Right lobe of liver (tissue), 6 donors: ENCODE measurements at places on chromosomes 6 and 20. TPM values are rescaled to one million over a fixed set of nuclear protein-coding genes. Genes with fewer than 3 reads are reported as not detected.

Gene HECA
- 9.6 TPM for total RNA-seq

Gene DUSP15
- total RNA-seq, result 0.22 TPM

GRCh38 chr6:99822741-99823512, 171.1 kb downstream of the MCHR2 start:
- no peaks in the 10 kb centered on the region for H3K36me3 ChIP-seq
- H3K27me3 ChIP-seq, result no peaks in the 10 kb centered on the region
- no peak overlapping the region for H3K27ac ChIP-seq
- H3K4me3 ChIP-seq, result no peak overlapping the region
- DNase-seq, result no peak
- no peaks in the 10 kb centered on the region for H3K4me1 ChIP-seq

Gene RFX6
- not detected for total RNA-seq

- DNase-seq, result no peak
- H3K4me1 ChIP-seq, result no peaks in the 10 kb centered on the region
- H3K4me3 ChIP-seq, result no peak overlapping the region
- H3K27ac ChIP-seq, result no peak overlapping the region
- H3K36me3 ChIP-seq, result no peaks in the 10 kb centered on the region
- no peaks in the 10 kb centered on the region for H3K27me3 ChIP-seq
These were observed 17.1 kb upstream of the TGM6 start for GRCh38 chr20:2363587-2363986.

DNA sequence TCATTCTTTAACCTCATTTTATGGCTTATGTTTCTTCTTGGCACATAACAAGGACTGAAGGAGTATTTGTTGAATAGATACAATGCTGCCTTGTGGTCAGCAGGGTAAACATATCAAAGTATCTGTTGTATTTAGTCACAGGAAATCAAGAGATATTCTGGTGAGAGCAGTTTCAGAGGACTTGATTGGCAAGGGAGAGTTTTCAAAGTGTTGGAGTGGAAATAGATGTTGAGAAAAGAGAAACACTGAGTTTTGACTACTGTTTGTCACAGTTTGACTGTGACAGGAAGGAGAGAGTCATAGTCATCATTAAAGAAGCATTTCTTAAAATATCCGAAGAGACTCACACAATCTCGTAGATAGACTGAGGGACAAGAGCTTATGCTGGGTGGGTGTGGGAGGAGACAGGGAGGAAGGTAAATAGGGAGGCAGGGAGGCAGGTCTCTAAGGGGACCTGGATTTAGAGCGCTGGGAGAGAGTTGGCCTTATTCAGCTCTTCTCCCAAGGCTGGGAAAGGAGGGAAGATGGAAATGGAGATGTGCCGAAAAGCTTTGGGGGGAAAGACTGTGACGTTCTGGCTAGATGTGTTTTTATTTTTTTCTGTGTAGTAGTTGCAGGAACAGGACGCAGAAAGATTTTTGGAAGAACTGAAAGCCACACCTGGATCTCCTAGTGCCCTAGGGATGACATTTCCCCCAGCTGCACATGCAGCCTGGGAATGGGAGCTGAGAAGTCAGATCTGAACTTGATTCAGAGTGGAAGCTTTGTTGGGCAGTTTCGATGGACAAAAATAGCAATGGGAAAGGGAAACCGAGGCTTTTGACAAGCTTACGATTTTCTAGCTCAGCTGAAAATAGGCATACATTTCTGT, 65.0 kb upstream of the IFNGR1 start:
- DNase-seq, result no peak
- no peak overlapping the region for H3K27ac ChIP-seq
- no peak overlapping the region for H3K4me3 ChIP-seq

DNA sequence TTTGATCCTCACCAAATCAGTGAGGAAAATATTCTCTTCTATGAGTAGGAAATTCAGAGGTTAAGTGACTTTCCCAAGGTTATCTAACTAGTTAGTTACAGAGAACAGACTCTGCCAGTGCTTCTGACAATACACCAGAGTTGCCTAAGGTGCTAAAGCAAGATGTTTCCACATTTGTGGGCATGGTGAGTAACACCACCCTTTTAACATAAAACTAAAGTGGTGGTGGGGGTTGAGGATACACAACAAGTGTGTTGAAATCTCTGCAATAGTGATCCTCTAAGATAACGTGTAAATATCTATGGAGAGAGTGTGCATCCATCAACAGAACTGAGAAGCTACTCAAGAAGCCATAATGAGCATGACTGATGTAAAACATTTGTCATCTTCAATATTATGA, 11.7 kb downstream of the VNN2 start:
- no peak overlapping the region for H3K27ac ChIP-seq
- no peaks in the 10 kb centered on the region for H3K36me3 ChIP-seq
- H3K27me3 ChIP-seq, result no peaks in the 10 kb centered on the region
- DNase-seq, result no peak

DNA sequence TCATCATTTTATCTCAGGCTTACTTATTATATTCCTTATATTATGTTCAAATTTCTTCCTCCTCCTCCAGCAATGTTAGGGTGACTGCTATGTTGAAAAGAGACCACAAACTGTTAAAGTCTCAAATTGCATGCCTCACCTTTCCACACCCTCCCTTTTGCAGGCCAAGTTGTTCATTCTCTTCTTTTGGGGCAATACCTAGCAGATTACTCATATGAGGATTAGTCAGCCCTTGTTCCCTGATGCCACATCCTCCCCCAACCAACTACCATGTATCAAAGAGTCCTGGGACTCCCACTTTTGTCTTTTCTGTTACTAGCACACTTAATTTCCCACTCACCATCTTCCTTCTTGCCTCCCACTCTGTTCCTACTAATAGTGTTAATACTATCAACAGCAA, 434.7 kb downstream of the BCKDHB start:
- H3K4me1 ChIP-seq, result no peaks in the 10 kb centered on the region
- H3K36me3 ChIP-seq, result no peaks in the 10 kb centered on the region
- H3K4me3 ChIP-seq, result no peak overlapping the region
- DNase-seq, result no peak

Gene MAPK13
- 2.8 TPM for total RNA-seq

- no peaks in the 10 kb centered on the region for H3K36me3 ChIP-seq
- no peaks in the 10 kb centered on the region for H3K27me3 ChIP-seq
- no peak for DNase-seq
These were observed 33.1 kb upstream of the MPC1 start for GRCh38 chr6:166415833-166416347.

DNA sequence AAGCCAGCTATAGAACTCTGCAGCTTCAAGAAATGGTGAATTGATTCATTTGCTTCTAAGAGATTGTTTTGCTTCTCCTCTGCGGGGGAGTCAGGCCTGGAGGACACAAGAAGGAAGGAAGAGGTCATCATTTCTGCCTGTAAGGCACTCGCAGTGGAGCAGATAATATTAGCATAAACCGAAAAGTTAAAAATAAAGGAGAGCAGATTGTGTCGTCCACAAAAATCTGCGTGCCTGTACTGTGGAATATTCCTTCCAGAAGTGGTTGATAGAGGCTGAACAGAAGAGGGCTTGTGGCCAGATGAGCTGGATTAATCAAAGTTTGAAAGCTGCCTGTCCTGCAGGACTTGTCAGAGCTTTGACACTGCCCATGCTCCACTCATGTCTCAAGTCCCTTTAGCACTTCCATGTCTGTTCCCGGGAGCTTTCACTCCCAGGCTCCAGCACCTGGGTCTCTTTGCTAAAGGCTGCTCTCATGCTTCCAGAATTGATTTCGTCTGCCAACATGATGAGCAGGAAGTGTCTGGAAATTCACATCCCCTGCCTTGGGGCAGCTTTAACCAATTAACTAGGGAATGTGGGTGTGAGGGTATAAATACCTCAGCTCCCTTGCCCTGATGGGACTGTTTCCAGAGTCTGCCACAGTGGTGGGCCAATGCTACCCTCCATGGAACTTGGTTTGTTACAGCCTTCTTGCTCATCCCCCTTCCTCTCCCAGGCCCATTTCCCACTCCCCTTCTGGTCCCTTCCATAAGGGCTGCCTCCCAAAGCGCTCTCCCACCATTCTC, 65.1 kb upstream of the STX16 start:
- no peak overlapping the region for H3K27ac ChIP-seq
- H3K36me3 ChIP-seq, result no peaks in the 10 kb centered on the region
- no peaks in the 10 kb centered on the region for H3K27me3 ChIP-seq
- H3K4me1 ChIP-seq, result no peaks in the 10 kb centered on the region

Gene ZSCAN23
- total RNA-seq, result not detected

Gene HM13
- total RNA-seq, result 141 TPM

Gene TP53TG5
- total RNA-seq, result not detected

DNA sequence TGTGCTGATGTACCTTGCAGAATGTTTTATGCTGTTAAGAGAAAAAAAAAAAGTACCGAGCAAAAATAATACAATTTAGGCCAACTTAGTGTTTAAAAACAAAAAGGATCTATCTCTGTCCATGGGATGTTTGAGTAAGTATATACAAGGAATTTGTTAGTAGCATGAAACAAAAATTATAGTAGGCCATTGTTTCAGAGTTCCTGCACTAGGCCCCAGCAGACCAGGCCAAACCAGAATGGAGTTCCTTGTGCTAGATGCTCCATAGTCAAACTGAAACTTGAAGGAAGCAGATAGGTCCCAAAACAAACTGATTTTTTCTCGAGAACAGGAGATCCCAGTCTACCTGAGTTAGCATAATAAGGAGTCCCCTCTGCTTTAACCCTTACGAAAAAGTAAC, 72.5 kb downstream of the SNX9 start:
- H3K4me3 ChIP-seq, result no peak overlapping the region
- H3K27me3 ChIP-seq, result no peaks in the 10 kb centered on the region
- H3K4me1 ChIP-seq, result no peaks in the 10 kb centered on the region
- H3K27ac ChIP-seq, result no peak overlapping the region
- no peaks in the 10 kb centered on the region for H3K36me3 ChIP-seq
- no peak for DNase-seq

Gene SASH1
- 14.3 TPM for total RNA-seq

GRCh38 chr6:156797901-156798735, 20.9 kb downstream of the ARID1B start:
- H3K4me3 ChIP-seq, result no peak overlapping the region
- no peak for DNase-seq
- H3K4me1 ChIP-seq, result peaks cover 11% of the 10 kb centered on the region
- H3K27ac ChIP-seq, result no peak overlapping the region
- no peaks in the 10 kb centered on the region for H3K36me3 ChIP-seq

DNA sequence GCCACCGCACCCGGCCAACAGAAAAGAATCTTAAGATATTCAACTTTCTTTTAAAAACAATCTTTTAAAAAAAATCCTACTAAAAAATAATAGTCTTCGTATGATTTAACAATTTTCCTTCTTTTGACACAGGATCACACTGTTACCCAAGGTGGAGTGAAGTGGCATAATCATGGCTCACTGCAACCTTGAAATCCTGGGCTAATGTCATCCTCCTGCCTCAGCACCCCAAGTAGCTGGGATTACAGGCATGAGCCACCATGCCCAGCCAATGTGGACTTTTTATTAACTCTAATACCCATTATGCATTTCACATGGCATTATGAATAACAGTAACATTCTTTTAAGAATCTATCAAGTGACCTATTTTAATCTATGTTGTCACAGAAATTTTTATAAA, 20.8 kb downstream of the RBM39 start:
- peaks cover 100% of the 10 kb centered on the region for H3K36me3 ChIP-seq
- no peak overlapping the region for H3K4me3 ChIP-seq
- H3K4me1 ChIP-seq, result no peaks in the 10 kb centered on the region
- H3K27me3 ChIP-seq, result no peaks in the 10 kb centered on the region
- DNase-seq, result no peak
- no peak overlapping the region for H3K27ac ChIP-seq

- H3K4me3 ChIP-seq, result no peak overlapping the region
- no peak overlapping the region for H3K27ac ChIP-seq
- H3K36me3 ChIP-seq, result no peaks in the 10 kb centered on the region
These were observed 619.4 kb upstream of the CDH4 start for GRCh38 chr20:60632391-60633262.

DNA sequence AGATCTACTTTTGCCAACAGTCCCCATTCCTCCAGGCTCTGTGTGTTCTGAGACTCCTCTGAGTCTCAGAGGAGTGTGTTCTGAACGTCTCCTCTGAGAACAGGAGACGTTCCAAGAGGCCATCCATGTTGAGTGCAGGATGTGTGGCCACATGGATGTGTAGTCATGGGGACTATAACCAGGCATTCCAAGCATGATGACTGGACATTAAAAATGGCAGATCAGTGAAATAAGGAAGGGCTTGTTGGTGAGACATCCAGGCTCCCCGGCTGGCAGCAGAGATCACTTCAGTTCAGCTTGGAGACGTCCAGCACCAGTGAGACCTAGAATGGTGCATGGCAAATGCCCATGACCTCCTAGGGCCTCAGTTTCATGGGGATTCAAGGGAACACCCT, 34.3 kb upstream of the POU5F1 start:
- H3K27ac ChIP-seq, result peak overlapping the region; percentile 90
- H3K4me3 ChIP-seq, result no peak overlapping the region
- H3K4me1 ChIP-seq, result peaks cover 2% of the 10 kb centered on the region
- DNase-seq, result no peak
- no peaks in the 10 kb centered on the region for H3K36me3 ChIP-seq

DNA sequence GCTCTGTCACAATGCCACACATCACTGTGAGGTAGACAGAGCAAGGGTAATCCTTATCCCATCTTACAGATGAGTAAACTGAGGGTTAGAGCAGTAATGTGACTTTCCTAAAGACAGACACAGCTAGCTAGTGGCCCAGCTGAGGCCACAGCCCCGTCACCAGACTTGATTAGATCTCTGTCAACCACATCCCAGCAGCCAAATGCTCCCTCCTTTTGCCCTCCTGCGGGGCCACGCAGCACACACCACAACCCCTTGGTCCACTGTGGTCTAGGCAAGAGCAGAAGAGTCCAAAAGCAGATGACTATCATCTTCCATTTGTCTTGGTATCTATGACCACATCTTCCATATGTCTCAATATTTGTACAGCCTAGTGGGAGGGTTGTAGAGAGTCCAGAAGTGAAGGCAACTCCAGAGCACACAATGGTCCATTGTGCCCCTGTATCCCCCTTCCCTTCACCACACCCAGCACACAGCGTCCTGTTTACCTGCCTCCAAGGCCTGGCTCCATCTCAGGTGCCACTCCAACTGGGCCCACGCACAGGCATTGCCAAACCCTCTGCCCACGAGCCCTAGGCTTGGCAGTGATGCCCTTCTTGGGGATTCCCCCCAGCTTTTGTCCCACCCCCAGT, 47.1 kb upstream of the FOXP4 start:
- H3K36me3 ChIP-seq, result no peaks in the 10 kb centered on the region
- no peak overlapping the region for H3K27ac ChIP-seq
- DNase-seq, result no peak
- no peaks in the 10 kb centered on the region for H3K27me3 ChIP-seq

Gene CYB5R4
- 6.5 TPM for total RNA-seq

Gene ZNF311
- 0.62 TPM for total RNA-seq

Gene ASIP
- total RNA-seq, result 0.42 TPM

DNA sequence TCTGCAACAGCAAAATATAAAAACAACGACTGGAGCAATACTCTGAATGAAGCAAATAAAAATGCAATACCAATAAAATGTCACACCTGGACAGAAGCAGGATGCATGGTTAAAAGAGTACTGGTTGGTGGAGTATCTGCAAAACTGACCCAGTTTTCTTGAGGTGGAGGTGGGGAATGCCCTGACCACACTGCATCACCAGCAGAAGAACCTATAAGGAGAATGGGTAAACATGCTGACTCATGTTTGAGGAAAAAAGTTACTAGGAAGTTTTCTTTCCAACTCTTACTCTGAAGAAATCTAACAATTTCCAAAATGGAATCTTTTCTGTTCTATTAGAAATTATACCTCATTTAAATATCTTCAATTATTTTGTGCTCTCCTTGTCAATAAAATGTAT, 43.6 kb downstream of the REPS1 start:
- no peak overlapping the region for H3K4me3 ChIP-seq
- H3K27ac ChIP-seq, result no peak overlapping the region
- H3K36me3 ChIP-seq, result peaks cover 34% of the 10 kb centered on the region
- no peaks in the 10 kb centered on the region for H3K27me3 ChIP-seq
